ENCODE measurements at places on chromosomes 5 and 9.

- no peak for DNase-seq
Measured at GRCh38 chr5:117131048-117131679, 556.5 kb upstream of the SEMA6A start.

GRCh38 chr9:26760675-26761074, 131.9 kb downstream of the CAAP1 start:
- no peak for DNase-seq

DNA sequence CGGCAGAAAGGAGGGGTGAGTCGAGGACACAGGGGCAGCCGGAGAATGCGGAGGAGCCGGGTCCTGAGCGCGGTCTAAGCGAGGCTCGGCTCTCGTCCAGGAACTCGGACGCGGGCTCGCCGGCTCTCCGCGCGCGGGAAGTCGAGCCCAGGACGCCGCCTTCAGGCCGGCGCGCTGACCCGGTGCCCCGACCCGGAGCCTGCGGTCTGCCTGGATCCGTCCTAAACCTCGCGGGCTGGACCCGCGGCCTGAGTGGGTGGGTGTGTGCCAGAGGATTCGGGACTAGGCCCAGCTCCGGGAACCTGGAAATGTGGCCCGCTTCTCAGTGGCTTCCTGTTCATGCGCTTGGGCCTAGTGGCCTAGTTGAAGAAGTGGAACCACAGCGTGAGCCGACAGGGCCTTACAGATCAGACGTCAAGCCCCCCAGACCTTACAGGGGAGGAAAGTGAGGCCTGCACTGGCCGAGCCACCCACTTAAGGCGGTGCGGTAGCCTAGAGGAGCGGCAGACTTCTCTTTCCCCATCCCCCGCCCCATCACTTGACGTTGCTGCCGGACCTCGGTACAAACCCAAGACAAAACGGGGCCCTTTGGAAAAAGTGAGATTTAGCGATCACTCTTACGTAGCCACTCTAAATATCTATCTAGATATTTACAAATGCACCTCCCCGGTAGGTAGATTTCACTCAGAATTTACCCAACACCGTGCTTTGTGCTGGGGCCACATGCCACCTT, 1.2 kb downstream of the CDKN2B-AS1 start:
- no peak for DNase-seq

DNA sequence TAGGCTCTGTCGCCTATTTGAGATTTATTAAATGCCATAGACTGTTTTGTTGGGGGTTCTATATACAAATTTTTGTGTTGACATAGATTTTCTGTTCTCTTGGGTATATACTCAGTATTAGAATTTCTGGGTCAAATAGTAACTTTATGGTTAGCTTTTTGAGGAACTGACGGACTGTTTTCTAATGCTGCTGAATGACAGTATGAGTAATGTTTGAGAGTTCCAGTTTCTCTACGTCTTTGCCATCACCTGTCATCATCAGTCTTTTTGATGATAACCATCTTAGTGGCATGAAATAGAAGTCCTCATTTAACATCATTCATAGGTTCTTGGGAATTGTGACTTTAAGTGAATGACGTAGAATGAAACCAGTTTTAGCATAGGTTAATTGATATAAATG, 60.1 kb downstream of the CCDC171 start:
- no peak for DNase-seq

DNA sequence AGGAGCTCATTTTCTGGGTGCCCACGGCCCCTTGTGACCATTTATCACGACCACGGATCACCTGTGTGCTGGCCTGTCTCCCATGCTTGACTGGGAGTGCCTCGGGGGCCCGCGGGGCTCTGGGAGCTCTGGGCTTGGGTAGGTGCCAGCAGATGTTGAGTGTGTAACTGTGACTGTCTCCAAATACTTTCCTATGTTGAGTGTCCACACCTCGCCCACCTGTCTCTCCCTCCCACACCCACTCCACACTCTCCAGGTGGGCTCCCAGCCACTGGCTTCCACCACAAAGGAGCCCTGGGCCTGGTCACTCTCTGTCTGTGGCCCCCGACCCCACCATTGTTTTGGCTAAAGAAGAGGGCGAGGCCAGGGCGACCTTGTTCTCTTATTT, 196.4 kb downstream of the CDK5RAP2 start:
- DNase-seq = no peak

DNA sequence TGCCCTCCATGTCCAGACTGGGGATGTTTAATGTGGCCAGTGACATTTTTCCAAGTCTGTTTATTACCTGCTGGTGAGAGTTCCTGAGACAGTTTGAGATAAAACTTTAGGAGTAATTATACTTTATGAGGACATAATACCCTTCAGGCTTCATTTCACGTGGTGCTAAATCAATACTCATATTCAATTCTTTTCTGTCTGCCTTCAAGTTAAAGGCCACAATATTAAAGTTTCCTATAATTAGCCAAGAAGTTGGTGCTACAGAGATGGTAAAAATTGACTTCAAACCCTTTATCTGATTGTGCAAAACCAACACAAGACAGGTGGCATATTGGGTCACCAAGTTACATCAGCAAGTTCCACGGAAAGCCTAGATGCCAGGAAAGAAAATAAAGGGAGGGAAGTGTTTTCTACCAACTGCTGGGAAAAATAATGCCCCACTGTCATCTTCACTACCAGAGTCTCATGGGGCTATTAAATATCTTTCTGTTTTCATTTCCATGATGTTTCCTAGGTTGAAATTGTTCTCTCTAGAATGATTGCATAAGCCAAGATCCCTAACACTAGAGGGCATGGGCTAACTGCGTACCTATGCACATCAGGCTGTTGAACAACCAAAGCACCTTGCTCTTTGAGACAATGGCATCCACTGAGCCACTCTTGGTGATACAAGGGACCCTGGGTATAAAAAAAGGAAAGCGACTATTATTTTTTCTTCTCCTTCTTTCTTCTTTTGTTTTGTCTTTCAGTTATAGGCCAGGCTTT, 68.7 kb downstream of the INSYN2B start:
- no peak for DNase-seq

- no peak for DNase-seq
Measured at GRCh38 chr5:173673295-173674101, 57.0 kb upstream of the BOD1 start.

GRCh38 chr5:523441-524222, 617 bp downstream of the SLC9A3 start:
- DNase-seq = no peak

GRCh38 chr9:95138474-95138873, 179.0 kb downstream of the FANCC start:
- DNase-seq = no peak

- no peak for DNase-seq
Measured at GRCh38 chr5:115196161-115196560, 26.5 kb upstream of the TRIM36 start.

DNA sequence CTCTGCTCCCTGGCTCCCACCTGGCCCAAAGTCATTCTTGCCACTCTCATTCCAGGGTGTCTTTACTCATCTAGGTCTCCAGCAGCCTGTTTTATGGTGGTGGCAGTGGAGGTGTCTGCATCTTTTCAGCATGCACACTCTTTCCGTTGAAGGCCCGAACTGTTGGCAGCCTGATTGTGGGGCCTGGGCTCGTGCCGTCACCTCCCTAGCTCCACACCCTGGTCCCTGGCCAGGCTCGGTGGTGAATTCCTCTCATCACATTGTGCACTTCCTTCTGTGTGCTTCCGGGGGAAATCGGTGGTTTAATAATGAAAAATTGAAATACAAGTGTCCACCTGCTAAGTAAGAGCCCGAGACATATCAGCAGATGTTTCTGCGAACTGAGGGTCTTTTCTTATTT, 214.3 kb downstream of the TRIO start:
- no peak for DNase-seq

GRCh38 chr9:14164908-14165307, 149.0 kb downstream of the NFIB start:
- DNase-seq = no peak

DNA sequence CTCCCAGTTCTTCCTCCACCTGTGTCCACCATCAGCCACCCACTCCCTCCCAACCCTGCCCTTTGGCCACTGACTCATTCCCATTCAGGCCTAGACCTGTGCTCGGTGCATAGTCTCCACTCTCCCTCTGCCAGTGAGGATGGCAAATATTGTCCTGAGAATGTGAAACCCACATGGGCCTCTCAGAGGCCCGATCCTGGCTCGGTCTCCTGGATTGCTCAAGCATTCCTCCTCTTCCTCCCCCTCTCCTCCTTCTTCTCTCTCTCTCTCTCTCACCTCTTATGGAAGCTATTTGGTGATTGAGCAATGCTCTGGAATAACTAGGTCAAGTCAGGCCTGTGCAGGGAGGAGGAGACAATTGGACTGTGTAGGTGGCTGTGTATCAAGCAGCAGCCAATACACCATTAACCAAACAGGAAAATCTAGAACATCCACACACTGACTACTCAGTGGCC, 99.9 kb downstream of the KLF4 start:
- DNase-seq = no peak

- DNase-seq = no peak
Measured at GRCh38 chr5:33363537-33363936, 77.2 kb upstream of the TARS1 start.

Data from activated T-cell treated with anti-CD3 and anti-CD28 coated beads, Interleukin-2, amount 50 U/mL, for 4 hours (primary cell).